ENCODE measurements at places on chromosomes 16 and 17.

DNA sequence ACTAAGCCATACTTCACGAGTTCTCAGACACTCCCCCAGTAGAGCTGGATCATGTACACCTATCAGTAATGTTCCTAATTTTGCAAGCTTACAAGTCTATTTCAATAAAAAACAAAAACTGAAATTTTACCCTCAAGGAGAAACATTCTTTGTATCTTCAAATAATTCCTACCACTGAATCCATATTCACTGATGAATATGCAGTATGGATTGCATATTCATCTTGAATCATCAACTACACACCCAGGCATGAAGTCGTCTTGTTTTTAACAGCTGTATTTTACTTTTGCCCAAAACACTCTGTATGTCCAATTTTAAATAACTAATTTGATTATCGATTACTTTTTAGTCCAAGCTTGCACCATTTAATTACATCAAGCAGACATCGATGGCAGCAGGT lies 31.8 kb downstream of the ZDHHC7 start:
- DNase-seq = no peak

- DNase-seq = no peak
These were observed 8.0 kb downstream of the SGF29 start for GRCh38 chr16:28561557-28562187.

DNA sequence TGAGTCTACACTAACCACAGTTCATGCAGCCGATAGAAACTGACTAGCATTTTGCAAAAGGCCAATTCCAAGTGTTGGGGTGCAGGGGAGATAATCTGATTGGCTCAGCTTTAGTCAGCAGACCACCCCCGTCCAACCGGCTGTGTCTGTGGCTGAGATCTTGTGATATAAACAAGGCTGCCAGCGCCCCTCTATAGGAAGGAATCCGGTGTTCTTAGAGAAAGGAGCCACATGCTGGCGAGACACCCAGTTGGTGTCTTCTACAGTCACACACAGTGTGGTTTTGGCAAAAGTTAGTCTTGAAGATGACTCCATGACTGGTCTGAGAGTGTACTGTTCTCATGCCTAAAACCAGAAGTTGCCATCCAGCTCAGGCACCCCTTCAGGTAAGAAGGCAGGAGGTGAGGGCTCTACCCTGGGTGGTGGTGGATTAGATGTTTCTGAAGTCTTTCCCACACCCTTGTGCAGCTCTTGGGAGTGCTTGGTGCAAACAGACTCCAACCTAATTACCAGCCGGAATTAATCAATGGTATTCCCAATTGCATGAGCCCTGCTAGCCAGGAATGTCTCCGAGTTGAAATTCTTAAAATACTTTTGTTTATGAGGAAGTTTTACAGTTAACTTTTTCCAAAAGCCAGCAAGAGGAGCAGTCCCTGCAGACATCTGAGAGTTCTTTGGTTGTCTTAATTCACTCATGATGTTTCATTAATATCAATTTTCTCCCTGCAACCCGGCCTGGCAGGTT lies 172.3 kb upstream of the IRX6 start:
- DNase-seq = no peak

GRCh38 chr17:61878984-61879612 lies 15.8 kb upstream of the BRIP1 start:
- no peak for DNase-seq

GRCh38 chr17:76136276-76137000 lies 4.6 kb downstream of the FOXJ1 start:
- no peak for DNase-seq

GRCh38 chr17:6455321-6455705 lies 11.1 kb downstream of the PIMREG start:
- peak; percentile 67 for DNase-seq

GRCh38 chr16:5490499-5490898 lies 392.9 kb upstream of the EEF2KMT start:
- no peak for DNase-seq

DNA sequence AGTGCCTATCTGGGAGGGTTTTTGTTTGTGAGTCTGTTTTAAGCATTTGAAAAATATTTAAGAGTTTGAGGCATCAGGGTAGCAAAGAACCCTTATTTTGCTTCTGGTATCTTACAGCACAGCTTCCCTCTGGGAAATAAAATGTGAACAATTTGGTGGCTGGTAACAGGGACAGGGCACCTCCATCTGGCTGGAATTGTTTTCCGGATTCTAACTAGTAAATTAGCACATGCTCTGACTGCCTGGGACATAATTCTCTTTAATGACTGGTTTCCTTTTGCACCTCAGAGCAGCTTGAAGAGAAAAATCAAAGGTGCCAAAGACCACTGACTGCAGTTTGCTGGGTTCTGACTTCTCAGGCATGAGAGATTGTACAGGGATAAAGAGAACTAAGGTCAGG lies 469.1 kb downstream of the GRIN2A start:
- DNase-seq = no peak

DNA sequence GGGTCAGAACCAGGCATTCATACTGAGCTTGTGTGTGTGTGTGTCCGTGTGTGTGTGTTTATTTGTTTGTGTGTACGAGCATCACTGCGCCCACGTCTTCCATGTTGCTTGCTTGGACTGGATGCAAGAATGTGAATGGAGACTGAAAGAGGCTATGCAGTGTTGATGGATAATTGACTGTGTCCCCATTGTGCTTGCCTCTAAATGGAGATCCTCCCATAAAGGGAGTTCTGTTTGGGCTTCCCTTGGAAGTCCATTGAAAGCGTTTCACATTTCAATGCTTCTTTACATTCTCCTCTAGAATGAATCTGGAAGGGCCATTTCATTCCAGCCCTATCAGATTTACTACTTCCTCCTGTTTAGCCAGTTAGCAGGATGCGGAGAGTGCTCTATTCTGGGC lies 124.0 kb downstream of the GP2 start:
- DNase-seq = no peak

DNA sequence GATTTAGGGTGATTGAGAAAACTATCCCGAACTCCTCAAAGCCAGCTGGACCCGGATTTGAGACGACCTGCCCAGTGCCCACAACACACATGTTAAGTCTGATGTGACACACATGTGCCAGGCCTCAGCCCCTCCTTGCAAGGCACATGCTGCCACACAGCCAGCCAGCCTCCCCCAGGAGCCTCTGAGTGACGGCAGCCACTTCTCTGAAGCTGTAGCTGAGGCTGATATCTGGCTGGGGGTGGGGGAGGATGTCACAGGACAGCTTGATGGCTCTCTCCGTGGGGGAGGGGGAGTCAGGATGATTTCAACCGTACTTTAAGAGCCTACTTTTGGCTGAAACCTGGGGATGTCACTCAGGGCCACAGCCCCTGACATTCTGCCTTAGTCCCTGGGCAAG lies 40.9 kb downstream of the SRCIN1 start:
- no peak for DNase-seq

- no peak for DNase-seq
These were observed 450.8 kb downstream of the HAPSTR1 start for GRCh38 chr16:9542165-9542755.

DNA sequence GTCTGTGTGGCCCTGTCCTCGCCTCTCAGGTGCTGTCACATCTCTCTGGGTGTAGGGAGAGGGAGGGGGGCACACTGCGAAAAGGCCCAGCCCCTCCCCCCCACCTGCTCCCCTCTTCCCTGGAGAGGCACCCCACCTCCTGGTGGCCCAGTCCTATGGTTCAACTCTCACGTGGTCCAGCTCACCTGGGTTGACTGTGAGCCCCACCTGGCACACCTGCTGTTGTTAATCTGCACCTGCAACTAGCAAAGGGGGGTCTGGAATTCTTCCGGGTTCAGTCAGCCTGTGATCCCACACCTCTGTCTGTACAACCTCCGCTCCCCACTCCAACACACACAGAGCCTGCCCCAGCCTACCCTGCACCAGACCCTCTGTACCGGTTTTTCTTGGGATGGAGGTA lies 2.0 kb upstream of the SYNGR2 start:
- no peak for DNase-seq

- DNase-seq = no peak
These were observed 121.2 kb downstream of the SNX29 start for GRCh38 chr16:12097523-12098428.

GRCh38 chr17:40431231-40431602 lies 12.0 kb upstream of the IGFBP4 start:
- no peak for DNase-seq

DNA sequence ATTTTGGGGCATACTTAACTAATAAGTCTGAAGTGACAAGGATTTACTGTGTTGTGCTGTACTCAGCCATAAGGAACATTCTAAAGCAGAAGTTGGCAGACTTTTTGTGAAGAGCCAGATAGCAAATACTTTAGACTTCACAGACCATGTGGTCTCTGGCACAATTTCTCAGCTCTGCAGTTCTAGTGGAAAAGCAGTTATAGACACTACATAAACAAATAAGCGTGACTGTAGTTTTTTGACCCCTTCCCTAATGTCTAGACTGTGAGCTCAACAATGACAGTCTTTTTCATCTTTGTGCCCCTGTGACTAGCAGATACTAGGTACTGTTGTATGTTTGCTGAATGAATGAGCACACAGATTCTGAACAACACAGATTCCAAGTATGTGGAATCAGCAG lies 4.9 kb downstream of the RPAIN start:
- no peak for DNase-seq

- no peak for DNase-seq
These were observed 411.7 kb downstream of the HS3ST3B1 start for GRCh38 chr17:14712611-14713021.

DNA sequence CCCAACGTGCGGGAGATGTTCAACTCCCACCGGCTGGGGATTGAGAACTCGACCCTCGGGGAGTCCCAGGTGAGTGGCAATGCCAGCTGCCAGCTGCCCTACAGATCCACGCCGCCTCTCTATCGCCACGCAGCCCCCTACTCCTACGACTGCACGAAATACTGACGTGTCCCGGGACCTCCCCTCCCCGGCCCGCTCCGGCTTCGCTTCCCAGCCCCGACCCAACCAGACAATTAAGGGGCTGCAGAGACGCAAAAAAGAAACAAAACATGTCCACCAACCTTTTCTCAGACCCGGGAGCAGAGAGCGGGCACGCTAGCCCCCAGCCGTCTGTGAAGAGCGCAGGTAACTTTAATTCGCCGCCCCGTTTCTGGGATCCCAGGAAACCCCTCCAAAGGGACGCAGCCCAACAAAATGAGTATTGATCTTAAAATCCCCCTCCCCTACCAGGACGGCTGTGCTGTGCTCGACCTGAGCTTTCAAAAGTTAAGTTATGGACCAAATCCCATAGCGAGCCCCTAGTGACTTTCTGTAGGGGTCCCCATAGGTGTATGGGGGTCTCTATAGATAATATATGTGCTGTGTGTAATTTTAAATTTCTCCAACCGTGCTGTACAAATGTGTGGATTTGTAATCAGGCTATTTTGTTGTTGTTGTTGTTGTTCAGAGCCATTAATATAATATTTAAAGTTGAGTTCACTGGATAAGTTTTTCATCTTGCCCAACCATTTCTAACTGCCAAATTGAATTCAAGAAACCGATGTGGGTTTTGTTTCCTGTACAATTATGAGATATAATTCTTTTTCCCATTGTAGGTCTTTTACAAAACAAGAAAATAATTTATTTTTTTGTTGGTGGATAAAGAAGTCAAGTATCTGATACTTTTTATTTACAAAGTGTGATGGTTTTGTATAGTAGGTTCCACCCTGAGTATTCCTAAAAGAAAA lies 2.3 kb downstream of the FOXC2 start:
- DNase-seq = no peak

GRCh38 chr16:84371553-84371865 lies 3.2 kb downstream of the ATP2C2 start:
- no peak for DNase-seq

GRCh38 chr17:5705081-5705875 lies 121.0 kb upstream of the NLRP1 start:
- DNase-seq = no peak

GRCh38 chr17:76354317-76354729 lies 607 bp upstream of the PRPSAP1 start:
- no peak for DNase-seq

- DNase-seq = no peak
These were observed 6.1 kb downstream of the ITGB4 start for GRCh38 chr17:75727391-75727790.

DNA sequence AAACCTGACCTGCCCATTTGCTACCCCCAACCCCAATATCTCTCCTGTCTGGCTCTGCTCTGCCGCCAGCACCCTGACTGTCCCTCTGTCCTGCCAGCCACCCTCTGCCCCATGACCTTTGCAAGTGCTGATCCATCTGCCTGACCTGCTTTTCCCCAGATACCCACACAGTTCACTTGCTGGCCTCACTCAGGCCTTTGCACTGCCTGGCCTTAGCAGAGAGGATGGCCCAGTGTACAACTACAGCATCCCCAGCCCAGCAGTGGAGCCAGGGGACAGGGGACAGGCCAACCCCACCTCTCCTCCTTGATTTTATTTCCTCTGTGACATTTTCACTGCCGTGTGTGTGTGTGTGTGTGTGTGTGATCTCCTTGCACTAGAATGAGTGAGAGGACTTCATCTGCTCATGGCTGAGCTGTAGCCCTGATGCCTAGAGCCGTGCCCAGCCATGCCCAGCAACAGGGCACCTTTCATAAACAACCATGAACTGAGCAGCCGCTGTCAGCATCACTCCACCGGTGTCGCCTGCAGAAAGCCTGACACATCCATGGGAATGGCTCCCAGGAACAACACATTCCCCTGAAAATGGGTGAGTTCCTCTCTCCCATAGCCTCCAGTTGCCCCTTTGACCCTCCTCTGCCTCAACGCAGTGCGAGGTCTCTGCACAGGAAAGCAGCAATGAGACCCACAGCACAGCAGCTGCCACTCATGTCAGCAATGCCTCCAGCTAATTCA lies 36.0 kb upstream of the RBFOX3 start:
- DNase-seq = no peak

DNA sequence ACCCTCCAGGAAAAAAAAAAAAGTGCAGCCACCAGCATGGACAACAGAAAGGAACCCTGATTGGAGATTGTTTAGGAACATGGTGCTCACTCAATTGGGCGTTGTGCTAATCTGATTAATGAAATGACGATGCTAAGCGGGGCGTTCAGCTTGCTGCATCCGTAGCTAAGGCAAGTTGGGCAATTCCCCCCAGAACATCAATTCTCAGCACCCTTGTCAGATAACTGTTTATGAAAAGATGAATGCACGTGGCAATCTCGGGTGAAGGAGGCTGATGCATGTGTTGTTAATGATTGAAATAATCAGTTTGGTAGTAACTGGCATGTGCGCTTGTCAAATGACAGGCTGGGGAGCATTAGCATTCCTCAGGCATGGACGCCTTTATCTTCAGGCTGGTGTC lies 57.0 kb downstream of the HS3ST3A1 start:
- no peak for DNase-seq

DNA sequence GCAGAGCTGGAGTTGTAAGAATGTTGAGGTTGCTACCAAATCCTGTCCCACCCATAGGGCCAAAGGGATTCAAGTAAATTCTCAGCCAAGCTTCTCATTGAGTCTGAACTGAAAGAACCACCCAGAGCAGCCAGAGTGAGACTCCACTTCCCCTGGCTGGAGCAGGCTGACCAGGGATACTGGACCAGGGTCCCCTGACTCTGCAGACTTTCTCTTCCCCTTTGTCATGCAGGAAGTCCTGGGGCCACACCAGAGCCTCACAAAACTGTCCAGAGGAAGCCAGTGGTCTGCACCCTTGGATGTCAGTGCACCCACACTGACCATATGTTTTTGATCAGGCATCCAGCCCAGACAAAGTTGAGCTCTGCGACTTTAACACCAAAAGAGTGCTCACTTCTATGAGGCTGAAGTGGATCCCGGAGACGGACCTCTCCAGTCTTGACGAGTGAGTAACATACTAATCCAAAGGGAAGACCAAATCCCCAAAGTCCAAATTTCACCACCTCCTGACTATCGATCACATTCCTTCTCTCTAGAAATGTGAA lies 4.1 kb downstream of the NXN start:
- no peak for DNase-seq

GRCh38 chr17:280216-280615 lies 72.4 kb downstream of the RPH3AL start:
- no peak for DNase-seq
